ENCODE measurements at places on chromosomes 1 and 21.

DNA sequence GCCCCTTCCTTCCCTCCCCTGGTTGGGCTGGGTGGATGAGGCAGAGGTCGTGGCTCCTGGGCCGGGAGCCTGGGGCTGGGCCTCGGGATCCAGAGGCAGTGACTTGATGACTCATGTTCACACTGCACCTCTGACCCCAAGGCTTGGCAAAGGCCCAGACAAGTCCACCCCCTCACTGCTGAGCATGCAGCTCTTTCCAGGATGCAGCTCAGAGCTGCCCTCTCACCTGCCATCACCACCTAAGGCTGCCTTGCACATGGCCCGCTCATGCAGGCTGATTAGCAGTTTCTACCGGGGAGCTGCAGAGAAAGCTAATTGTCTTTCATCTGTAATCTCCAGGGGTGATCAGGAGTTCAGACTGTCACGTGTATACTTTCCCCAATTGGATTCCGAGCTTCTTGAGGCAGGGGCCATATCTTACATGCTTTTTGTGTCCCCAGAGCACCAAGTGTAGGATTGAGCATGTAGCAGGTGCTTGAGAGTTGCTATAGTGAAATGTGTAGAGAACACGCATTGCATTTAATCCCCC is 62.1 kb downstream of the LRRN2 start:
- peak; percentile 51 for DNase-seq

- no peak for DNase-seq
These were observed 27.7 kb upstream of the AJAP1 start for GRCh38 chr1:4626560-4627319.

GRCh38 chr21:17775431-17776126 is 43.6 kb downstream of the C21orf91 start:
- no peak for DNase-seq

DNA sequence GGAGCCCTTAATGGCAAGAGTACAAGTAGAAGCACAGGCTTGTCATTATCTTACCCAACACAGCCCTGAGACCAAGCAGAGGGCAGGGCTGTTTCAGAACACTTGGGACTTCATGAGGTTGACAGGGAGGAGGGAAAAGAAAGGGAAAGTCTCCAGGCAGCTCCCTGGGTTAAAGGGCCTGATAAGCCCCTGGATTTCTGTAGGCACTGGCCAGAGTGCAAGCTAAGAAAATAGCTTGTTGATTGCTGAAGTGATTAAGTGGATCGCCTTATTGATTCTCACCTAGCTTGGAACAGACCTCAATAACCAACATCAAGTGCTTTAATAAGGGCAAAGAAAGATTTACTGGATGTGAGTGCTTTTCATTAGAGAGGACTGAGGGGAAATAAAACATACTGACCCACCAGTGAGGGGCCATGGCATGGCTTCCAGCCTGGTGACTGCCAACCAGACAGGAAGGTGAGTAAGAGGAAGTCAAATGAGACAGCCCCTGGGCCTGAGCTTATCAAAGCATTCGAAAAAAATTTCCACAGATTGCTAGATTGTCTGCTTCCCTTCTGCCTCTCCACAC is 121.4 kb upstream of the NFIA start:
- no peak for DNase-seq

- no peak for DNase-seq
These were observed 1.6 kb downstream of the ACAP3 start for GRCh38 chr1:1306070-1306660.

DNA sequence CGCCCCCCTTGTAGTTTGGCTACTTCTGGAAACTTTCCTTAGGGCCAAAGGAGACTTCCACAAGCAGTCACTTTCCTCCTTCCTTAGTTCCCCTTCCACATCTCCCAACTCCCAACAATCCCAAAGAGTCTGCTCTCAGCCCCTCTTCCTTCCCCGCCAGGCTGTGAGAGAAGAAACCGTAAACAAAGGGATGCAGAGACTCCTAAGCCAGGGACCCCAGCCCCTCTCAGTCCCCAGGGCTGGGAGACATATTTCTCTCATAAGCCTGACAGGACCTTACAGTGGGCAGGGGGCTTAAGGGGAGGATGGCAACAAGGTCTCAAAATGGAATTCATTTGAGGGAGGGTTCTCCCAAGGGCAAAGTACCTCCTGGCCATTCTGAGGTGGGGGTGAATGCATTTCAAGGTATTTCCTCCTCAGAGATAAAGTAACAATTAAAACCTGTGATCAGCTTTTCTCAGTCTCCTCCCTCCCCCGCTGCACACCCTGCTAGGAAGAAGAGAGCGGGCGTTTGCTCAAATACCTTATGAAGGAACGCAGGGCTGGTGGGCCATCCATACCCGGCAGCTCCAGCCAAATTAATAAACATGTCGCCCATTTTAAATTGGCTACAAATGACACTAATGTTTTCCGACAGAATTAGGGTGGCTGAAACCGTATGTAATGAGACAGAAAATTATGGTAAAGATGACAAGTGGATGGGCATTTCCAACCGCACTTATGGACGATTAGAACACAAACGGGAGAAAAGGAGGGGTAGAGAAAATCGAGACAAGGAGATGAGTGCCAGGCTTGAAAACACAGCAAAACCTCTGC is 4.0 kb downstream of the BARHL2 start:
- no peak for DNase-seq

- DNase-seq, result no peak
These were observed 23.9 kb downstream of the CCN1 start for GRCh38 chr1:85604298-85604997.

DNA sequence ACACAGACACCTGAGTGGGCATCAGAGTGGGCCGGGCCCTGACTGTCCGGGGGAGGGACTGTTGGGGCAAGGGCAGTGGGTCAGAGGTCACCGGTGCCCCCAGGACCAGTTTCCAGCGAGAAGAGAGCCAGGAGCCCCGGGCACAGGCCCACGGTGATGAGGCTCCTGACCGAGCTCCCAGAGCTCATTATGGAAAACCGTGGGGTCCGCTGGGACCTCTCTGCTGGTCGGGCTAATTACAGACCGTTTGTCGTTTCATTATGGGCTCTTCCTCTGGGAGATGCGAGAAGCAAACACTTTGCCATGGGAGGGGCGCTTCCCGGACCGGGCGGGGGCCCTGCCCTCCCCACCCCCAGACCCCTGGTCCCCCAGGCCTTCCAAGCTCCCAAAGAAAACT is 12.0 kb upstream of the TTLL10 start:
- DNase-seq, result no peak

DNA sequence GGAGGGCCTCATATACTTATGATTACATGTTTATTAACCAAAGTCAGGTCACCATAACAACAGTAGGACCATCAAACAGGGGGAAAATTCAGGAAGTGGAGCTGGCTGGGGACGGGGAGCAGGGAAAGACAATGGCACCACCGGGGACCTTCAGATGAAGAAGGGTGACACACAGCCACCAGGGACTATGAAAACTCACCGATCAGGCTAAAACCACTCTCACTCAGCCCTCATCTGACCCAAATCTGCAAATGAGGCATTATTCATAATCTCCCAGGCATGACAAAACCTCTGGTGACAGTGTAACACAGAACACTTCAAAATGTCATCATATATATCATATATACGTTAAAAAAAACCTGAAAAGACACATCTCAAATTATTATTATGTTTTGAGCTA is 11.2 kb downstream of the MKNK1 start:
- no peak for DNase-seq

- DNase-seq, result peak; percentile 44
These were observed 18.5 kb downstream of the CAMK1G start for GRCh38 chr1:209601809-209602657.

- DNase-seq, result no peak
These were observed 28.8 kb downstream of the SLC5A9 start for GRCh38 chr1:48251323-48251722.

DNA sequence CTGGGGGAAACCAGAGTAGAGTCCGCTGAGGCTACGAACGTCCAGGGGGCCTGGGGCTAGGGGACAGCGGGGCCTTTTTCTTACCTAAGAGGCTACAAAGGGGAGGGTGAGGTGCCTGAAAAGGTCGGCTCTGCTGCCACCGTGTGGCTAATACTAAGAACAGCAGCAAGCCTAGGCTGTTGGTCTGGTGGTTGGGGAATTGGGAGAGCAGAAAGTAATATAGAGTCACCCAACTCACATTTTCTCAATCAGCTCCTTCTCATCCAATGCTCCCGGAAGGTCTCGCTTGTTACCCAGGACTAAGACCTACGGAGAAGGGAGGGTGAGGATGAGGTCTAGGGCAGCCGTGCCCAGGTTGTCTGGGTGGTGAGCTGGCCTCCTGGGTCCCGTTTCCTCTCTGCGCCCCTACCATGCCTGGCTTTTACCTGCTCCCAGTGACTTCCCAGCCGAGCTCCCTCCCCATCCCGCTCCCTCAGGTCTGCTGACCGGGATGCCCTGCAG is 9.3 kb downstream of the ARL8A start:
- peak; percentile 50 for DNase-seq

- no peak for DNase-seq
These were observed 2.5 kb downstream of the FCRL4 start for GRCh38 chr1:157595356-157595755.

- DNase-seq, result no peak
These were observed 189.8 kb downstream of the CLIC6 start for GRCh38 chr21:34858559-34858958.

DNA sequence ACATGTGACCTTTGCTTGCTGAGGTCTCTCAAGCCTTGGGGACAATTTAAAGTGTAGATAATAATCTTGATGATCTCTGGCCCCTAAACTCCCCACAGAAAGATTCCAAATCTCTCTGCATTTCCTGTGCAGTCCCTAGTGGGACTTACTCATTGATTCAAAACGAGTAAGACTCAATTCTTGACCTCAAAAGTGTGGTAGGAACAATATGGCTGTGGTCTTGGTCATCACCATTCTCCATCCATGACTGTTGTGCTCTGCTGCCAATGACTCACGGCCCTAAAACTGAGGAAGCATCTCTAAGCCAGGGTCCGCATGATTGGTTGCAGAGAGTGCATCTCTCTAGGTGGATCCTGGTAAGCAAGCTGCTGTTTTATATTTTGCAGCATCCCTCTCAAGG is 268.0 kb downstream of the PTGER3 start:
- no peak for DNase-seq

DNA sequence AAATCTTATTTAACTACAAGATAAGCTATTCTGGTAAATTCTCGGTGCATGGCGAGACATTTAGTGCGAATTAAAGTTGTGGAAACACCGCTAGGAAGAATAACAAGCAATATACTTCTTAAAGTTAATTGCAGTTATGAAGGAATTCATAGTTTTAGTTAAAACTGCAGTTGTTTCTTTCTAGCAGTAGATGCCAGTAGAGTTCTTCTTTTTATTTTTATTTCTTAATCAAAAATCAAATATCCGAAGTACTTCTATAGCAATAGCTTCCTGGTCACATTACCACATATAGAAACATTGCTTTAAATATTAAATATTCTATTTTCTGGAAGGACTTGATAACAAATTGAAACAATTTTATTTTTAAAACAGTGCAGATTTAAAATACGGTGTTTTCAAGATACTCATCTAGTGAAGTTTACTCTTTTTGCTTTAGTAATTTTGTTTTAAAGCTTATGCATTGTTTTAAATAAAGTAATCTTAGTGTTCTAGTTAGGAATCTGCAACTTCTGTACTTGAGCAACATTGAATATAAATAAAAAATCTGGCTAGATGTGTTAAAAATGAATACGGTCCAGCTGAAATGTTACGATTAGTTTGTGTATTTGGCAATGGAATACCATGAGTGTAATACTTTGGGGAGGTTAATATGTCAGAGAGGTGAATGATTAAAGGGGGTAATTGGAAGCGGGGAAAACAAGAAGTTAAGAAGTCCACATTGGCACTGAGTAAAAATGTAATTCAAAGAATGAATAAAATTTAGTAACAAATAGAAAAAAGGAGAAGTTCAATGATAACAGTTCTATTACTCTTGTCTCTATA is 2.7 kb upstream of the PRKACB start:
- no peak for DNase-seq

DNA sequence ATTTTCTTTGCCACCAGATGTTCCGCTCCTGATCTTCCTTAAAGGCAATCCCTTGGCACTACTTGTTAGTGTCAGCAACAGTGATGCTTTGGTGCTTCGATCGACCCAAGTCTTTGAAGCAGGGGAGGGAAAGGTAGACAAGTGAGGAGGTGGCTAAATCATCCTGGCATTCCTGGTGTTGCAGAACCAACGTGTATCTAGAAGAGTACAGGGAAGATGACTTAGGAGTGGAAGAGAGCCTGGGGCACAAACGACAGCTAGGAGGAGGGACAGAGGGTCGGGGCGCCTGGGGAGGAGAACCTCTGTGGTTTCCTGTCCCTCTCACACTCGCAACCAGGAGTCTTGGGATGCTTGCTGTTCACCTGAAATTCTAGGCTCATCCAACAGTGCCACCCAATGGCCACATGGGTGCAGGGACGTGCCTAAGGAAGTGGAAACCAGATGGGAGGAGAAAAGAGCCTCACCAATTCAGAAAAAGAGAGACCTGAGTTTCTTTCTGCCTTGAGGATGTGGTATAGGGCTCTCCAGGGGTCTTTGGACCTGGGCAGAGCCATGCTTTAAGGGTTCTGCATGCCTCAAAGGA is 9.5 kb upstream of the KCNA2 start:
- peak; percentile 38 for DNase-seq

GRCh38 chr1:200975458-200975857 is 48.1 kb downstream of the KIF21B start:
- no peak for DNase-seq

DNA sequence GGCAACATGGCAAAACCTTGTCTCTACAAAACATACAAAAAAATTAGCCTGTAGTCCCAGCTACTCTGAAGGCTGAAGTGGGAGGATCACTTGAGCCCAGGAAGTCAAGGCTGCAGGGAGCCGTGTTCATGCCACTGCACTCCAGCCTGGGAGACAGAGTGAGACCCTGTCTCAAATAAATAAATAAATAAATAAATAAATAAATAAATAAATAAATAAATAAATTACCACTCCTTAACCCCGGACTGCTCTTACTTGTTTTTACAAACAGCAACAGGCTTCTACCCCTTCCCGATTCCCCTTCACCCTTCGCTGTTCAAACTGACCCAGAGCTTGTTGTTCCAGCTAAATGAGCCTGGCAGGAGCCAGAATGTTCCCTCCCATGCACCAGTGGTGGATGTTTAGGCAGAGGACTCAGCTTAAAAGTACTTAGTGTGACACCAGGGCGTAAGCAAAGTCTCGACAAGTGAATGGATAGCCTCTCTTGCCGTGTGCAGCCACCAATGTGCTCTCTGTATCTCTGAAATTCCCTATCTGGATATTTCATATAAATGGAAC is 21.5 kb upstream of the PADI3 start:
- DNase-seq, result no peak

DNA sequence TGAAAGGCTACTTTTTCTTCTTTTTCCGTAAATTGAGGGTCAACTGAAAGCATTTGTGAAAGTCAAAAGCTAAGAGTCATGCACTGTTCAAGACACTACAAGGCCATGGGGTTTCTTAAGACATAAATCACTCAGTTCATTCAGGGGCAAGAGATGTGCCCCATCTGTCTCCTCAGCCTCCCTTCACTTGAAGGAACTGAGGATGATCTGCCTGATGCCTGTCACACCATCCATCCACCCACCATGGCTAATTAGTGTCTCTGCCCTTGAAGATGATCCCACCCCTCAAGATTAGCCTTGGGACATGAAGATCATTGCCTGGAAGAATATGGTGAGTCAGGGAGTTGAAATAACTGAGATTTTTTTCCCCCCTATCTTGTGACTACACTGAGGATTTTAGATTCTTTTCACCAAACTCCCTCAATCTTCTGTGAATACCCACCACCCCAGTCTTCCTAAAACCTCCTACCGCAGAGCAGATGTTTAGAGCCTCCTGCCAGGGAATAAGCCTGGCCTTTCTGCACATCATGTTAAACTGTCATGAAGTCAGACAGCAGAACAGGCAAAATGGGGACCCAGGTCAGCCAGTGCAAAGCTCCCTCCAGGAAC is 88.6 kb upstream of the LMO4 start:
- no peak for DNase-seq

- no peak for DNase-seq
These were observed 8.6 kb upstream of the EDN2 start for GRCh38 chr1:41493117-41493536.

- no peak for DNase-seq
These were observed 59.0 kb upstream of the MACF1 start for GRCh38 chr1:39145331-39145965.

Data from ovary (tissue), 10 donors.